Sciatic nerve (tissue), 2 donors: ENCODE measurements at places on chromosomes 12 and 14.
A peak's percentile ranks its signal among the peaks of the same experiment; 100 is the strongest.

DNA sequence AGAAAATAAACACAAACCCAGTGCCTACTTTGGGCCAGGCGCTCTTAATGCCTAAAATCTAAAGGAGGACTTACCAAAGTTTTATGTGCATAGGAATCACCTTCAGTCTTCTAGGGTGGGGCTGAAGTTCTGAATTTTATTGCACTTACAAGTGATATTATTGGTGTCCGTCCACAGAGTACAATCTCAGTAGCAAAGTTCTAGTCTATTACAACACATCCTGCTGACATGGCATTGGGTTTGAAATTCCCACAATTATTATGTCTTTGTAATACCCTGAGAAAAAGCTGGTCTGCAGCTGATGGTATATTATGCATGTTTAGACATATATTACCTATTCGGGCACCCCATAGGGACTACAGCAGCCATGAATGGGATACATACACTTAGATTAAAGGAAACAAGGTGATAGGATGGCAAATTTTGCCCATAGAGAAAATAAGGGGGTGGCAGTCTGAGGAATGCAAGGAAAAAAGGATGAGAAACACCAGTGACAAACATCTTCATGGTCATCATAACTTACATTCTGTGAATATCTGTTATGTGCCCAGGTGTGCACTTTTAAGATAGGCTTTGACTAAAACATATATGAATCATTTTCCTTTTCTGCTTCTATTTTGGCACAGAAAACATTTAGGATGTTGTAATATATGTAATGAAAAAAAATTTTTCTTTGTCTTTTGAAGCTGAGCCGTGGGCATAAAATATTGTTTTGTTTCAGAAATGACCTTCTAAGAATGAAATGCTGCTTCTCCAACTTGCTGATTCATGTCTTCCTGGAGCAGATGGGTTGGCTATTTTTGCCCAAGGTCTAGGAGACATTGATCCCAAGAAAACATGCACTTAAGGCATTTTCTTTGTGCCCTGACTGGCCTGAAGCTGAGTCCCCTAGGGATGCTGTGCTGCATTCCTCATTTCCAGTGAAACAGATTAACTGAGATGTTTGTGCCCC, 27.2 kb upstream of the ALG10 start:
- no peak for DNase-seq

GRCh38 chr14:34075826-34076225, 125.0 kb upstream of the EGLN3 start:
- DNase-seq, result no peak

GRCh38 chr14:94893411-94894160, 123.7 kb upstream of the GSC start:
- DNase-seq, result no peak

DNA sequence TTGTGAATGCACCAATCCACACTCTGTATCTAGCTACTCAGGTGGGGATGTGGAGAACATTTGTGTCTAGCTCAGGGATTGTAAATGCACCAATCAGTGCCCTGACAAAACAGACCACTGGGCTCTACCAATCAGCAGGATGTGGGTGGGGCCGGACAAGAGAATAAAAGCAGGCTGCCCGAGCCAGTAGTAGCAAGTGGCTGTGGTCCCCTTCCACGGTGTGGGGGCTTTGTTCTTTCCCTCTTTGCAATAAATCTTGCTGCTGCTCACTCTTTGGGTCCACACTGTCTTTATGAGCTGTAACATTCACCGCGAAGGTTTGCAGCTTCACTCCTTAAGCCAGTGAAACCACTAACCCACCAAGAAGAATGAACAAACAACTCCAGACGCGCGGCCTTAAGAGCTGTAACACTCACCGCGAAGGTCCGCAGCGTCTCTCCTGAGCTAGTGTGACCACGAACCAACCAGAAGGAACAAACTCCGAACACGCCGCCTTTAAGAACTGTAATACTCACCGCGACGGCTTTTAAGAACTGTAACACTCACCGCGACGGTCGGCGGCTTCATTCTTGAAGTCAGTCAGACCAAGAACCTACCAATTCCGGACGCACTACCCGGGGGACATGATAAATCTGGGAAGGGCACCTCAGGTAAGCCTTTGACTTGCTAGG, 4.6 kb upstream of the LDHB start:
- no peak for DNase-seq

DNA sequence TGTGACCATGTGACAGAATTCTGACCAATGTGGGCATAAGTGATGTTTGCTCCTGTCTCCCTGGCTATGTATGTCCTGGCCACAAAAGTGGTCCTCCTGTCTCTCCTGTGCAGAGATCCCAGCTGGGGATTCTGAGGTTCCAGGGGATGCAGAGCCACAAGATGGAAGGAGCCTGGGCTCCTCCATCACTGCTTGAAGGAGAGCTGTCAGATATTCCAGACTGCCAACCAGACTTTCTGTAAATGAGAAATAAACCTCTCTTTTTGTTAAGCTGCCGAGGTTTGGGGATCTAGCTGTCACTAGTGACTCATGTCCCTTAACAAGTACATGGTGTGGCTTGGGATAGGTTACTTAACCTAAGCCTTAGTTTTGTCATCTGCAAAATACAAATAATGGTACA, 21.9 kb downstream of the BDKRB1 start:
- no peak for DNase-seq

DNA sequence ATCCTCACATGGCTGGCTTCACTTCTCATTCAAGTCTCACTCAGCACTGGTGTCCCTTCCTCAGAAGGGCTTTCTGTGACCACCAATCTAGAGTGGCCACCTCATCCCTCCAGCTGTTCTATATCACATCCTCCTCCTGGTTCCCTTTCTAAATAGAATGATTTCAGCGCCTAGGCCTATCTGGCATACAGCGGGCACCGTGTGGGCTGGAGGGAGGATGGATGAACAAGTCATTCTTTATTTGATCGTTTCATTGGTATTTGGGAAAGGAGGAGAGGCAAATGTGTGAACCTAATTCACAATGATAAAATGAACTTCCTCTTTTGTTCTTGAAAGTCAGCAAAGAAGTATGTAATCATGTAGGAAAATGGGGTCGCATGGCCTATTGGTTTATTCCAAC, 394.2 kb downstream of the DPF3 start:
- no peak for DNase-seq

GRCh38 chr12:89768586-89769482, 60.2 kb upstream of the ATP2B1 start:
- no peak for DNase-seq

GRCh38 chr12:107167756-107168155, 74.4 kb upstream of the CRY1 start:
- no peak for DNase-seq

- DNase-seq, result no peak
Observed at GRCh38 chr14:102226356-102227125, 78.4 kb downstream of the MOK start.

DNA sequence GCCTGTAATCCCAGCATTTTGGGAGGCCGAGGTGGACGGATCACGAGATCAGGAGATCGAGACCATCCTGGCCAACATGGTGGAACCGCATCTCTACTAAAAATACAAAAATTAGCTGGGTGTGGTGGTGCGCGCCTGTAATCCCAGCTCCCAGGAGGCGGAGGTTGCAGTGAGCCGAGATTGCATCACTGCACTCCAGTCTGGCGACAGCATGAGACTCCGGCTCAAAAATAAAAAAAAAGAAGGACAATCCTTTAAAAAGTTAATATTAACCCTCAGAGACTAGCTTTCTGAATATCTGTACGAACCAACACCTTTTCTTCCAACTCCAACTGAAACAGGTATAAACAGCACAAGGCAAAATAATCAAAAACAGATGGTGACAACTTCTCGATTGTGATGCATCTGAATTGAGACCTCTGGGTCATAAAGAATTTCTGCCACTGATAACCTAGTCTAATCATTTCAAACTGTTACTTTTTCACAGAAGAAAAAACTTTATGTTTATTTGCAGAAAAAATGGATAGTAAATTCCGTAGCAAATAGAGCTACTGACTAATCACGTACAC, 27.8 kb downstream of the CLIP1 start:
- DNase-seq, result no peak

GRCh38 chr12:15728118-15728598, 61.0 kb downstream of the EPS8 start:
- no peak for DNase-seq

GRCh38 chr12:121579190-121579791, 1.5 kb downstream of the KDM2B start:
- DNase-seq, result peak; percentile 77

- DNase-seq, result no peak
Observed at GRCh38 chr12:108559748-108560147, 1.2 kb downstream of the SART3 start.

GRCh38 chr12:12803186-12803585, 10.0 kb upstream of the DDX47 start:
- DNase-seq, result no peak

DNA sequence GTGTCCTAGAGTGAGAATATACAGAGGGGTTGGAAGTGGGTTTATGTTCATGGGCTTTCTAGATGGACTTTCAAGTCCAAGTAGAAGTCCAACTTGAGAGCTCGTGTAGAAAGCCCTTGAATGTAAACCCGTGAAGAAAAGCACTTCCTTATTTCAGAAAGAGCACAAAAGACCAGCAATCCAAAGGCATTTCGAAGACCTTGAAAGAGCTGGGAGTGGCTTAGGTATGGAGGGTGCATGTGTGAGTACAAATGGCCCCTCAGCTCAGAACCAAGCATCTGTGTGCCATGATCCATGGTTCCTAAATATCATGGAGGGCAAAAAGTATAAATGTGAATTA, 160.7 kb downstream of the ETV6 start:
- DNase-seq, result no peak

DNA sequence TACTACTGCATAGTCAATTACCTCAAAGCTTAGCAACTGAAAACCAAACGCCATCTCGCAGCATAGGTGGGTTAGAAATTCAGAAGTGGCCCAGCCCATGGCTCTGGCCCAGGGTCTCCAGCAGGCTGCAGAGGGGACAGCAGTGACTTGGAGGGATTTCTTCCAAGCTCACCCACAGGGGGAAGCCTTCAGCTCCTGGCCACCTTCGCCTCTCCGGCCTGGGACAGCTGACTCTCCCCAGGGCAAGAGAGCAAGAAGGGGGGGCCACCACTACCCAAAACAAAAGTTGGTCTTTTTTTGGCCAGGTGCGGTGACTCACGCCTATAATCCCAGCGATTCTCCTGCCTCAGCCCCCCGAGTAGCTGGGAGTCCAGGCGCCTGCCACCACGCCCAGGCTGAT, 32.2 kb upstream of the ANKRD9 start:
- DNase-seq, result no peak

DNA sequence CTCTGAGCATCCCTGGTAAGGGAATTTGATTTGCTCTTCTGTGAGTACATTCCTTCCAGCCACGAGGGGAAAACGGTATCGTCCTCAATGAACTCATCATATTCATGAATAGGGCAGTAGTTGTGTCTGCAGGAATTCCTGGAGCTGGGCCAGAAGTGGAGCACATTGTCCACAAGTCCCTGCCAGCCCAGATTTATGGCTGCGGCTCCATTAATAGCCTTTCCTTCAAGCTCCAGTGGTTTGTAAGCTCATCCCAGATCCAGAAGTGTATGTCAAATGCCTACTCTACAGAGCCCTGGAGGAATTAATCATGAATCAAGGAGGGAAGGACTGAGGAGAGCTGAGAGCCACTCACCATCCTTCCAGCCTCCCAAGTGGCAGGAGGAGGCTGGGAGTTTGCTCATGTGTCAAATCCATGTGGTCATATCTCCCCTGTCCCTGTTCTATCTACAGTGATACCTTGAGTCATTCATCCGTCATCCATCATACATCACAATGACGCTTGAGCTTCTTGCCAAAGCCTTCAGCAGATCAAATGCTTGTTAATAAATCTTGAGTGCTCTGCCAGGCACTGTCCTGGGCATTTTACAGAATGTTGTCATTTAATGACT, 65.5 kb downstream of the SVOP start:
- DNase-seq, result no peak

GRCh38 chr12:127803545-127803944, 463.4 kb upstream of the TMEM132C start:
- DNase-seq, result no peak

GRCh38 chr14:63893701-63894458, 41.1 kb downstream of the SYNE2 start:
- DNase-seq, result no peak

DNA sequence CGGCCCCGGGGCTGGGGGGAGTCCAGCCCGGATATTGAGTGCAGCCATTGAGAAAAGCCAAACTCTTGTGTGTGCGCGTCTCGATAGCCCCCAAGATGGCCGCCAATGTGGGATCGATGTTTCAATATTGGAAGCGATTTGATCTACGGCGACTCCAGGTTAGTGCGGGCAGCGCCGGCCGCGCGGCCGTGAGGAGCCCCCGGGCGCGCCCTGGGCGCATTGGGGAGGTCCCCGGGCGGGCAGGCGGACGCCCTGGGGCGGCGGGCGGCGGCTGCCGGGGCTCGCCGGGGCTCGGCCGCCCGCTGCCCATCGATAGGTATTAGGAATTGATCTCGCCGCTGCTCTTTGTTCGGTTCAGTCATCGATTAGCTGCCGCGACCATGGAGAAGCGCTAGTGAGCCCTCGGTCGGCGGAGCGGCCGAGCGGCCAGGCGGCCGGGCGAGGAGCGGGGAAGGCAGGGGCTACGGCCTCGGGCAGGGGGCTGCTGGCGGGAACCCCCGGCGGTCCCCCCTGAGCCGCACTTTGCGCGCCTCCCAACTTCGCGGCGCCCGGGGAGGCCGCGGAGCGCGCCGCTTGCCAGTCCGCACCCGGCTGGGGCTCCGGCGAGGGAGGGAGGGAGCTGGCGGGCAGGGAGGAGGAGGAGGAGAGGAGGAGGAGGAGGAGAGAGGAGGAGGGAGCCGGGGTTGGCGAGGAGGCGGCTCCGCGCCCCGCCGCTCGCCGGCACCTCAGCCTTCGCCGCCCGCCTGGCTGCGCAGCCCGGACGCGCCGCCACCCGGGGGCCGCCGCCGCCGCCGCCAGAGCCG, 113.9 kb upstream of the MYL2 start:
- no peak for DNase-seq

GRCh38 chr12:12616512-12617310, 5.0 kb downstream of the CREBL2 start:
- DNase-seq, result no peak
